RWPE2 (cell line): ENCODE measurements at places on chromosomes 5 and 9.

- H3K27me3 ChIP-seq, result no peaks in the 10 kb centered on the region
- H3K4me1 ChIP-seq, result no peaks in the 10 kb centered on the region
- peaks cover 15% of the 10 kb centered on the region for H3K36me3 ChIP-seq
- no peak overlapping the region for H3K4me3 ChIP-seq
- no peak overlapping the region for H3K27ac ChIP-seq
- no peak for DNase-seq
Observed at GRCh38 chr5:37477426-37477825, 98.3 kb downstream of the WDR70 start.

- no peak for DNase-seq
- H3K36me3 ChIP-seq, result no peaks in the 10 kb centered on the region
- H3K4me1 ChIP-seq, result no peaks in the 10 kb centered on the region
- no peak overlapping the region for H3K4me3 ChIP-seq
- no peak overlapping the region for H3K27ac ChIP-seq
Observed at GRCh38 chr5:93915142-93915553, 173.7 kb upstream of the POU5F2 start.

DNA sequence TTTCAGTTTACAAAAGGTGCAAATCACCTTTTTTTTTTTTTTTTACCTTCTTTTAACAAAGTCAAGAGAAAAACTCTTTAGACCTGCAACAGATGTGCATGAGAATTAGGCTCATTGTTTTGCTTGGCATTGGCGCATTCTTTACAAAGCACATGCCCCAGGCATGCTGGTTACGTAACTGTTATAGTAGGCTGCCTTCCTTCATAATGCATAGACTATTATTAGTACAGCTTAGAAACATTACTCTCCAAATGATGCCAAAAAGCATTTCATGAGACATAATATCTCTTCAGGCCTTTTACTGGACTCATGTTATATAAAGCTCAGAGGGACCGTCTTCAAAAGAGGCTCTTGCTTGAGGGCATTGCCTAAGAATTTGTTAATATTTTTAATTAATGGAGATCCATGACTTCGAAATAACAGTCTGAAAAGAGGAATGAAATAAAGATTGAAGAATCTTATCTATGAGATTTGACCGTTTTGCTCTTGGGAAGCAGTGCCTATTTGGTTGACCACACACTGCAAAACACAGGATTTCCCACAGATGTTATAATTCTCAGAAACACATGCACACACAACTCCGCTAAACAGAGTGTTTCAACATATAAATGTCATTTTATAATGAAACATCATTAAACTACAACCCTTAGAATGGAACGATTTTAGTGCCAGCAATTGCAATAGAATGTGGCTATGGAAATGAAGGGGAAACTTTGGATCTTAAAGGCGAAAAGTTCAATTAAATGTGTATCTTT is 478.7 kb downstream of the PRR16 start:
- no peak for DNase-seq
- no peak overlapping the region for H3K27ac ChIP-seq
- no peaks in the 10 kb centered on the region for H3K36me3 ChIP-seq

DNA sequence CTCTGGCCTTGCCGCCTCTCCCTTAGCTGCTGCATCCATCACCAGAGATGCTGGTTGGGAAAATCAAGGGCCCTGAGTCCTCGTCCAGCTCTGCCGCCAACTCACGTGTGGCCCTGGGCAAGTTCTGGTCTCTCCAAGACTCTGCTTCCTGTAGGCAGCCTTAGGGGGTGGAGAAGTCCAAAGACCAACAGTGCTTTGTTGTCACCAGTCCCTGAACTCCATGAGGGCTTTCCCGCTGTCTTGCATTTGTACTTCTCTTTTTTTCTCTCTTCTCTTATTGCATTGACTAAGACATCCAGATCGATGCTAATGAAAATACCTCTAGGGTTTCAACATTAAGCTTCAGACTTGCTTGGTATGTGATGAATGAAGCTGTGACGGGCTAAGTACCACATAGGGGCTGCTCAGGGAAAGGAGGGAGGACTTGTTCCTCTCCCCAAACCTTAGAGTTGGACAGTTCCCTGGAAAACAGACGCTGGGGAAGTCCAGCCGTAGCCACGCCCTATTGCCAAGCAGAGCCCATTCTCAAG is 63.7 kb upstream of the STXBP1 start:
- no peaks in the 10 kb centered on the region for H3K27me3 ChIP-seq
- H3K4me3 ChIP-seq, result no peak overlapping the region
- no peak overlapping the region for H3K27ac ChIP-seq
- peaks cover 66% of the 10 kb centered on the region for H3K36me3 ChIP-seq
- no peak for DNase-seq
- H3K4me1 ChIP-seq, result peaks cover 38% of the 10 kb centered on the region

- H3K27ac ChIP-seq, result no peak overlapping the region
- H3K27me3 ChIP-seq, result no peaks in the 10 kb centered on the region
- DNase-seq, result no peak
Observed at GRCh38 chr5:80069918-80070318, 34.8 kb downstream of the THBS4 start.

DNA sequence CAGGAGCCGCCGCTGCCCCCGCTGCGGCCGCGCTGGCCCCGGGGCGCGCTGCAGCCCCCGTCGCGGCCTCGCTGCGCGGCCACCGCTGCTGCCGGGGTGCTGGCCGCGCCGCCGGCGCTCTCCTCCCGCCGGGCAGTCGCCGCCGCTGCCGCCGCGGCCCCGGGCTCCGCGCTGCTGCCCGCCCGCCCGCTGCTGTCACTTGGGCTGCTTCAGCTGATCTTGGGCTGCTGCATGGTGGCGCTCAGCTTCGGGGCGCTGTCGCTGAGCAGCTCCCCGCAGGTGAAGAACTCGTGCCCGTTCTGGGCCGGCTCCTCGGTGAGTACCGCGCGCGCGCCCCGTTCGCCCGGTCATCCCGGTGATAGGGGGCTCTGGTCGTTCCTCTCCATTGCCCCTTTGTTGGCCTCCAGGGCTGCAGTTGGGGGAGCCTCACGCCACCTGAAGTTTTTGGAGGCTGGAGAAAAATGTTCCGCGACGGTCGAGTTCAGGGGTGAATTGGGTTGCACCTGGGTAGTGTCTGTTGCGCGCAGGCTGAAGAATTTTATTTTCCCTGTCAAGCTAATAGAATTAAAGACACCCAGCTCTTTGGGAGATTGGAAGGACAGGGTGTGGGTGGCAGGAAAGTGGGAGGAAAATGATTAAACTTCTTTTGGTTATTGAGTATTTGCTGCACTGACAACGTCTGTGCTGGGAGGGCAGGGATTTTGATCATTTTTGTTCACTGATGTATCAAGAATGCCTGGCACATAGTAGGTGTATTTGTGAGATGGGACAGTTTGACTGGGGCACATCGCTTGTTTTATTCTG is 596 bp downstream of the ENTREP1 start:
- H3K27ac ChIP-seq, result no peak overlapping the region
- H3K4me1 ChIP-seq, result no peaks in the 10 kb centered on the region
- H3K4me3 ChIP-seq, result peak overlapping the region; percentile 38
- peaks cover 40% of the 10 kb centered on the region for H3K27me3 ChIP-seq
- no peak for DNase-seq
- H3K36me3 ChIP-seq, result no peaks in the 10 kb centered on the region

DNA sequence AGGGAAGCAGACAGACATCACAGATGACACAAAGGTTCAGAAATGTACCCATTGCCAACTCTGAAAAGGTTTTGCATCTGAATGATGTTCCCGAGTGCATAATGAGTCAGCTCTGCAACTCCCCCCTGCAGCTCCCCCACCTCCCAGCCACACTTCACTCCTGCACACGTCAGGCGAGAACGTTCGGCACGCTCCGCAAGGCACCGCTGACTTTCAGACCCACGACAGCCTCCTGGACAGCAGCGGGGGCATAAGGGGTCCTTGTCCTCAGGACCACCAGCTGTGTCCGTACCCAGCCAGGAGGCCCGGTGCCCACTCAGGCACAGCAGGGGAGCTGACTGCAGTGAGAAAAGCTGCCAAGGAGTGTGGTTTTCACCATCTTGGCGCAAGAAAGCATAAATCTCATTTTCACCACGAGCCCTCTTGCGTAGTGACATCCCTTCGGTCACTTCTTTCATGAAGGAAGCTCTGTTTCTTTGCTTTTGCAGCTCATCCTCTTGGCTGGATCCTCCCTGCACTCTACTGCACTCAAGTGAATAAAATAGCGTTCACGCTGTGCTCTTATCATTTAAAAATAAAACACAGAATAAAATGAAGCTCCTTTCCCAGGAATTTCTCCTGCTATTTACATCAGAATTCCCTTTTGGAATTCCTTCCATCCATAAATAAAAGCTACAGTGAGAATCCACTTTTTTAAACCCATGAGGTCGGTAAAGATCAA is 9.9 kb downstream of the GFPT2 start:
- no peak overlapping the region for H3K4me3 ChIP-seq
- no peaks in the 10 kb centered on the region for H3K36me3 ChIP-seq
- no peak for DNase-seq
- no peaks in the 10 kb centered on the region for H3K27me3 ChIP-seq

- H3K27ac ChIP-seq, result no peak overlapping the region
- peaks cover 20% of the 10 kb centered on the region for H3K4me1 ChIP-seq
- H3K4me3 ChIP-seq, result no peak overlapping the region
- DNase-seq, result no peak
- H3K27me3 ChIP-seq, result no peaks in the 10 kb centered on the region
Observed at GRCh38 chr9:131997779-131998178, 81.9 kb downstream of the MED27 start.

DNA sequence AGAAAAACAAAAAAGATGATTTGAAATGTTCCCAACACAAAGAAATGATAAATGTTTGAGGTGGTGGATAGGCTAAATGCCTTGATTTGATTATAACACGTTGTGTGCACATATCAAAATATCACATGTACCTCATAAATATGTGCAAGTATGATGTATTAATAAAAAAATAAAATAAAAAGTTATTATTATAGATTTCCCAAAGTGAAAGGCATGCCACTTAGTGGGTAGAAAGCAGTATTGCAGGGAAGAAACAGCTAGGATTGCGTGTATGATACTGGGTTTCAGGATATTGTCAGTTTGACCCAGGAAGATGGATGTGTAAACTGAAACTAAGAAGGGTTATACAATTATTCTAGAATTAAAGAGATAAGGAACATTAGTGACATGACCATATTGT is 3.6 kb upstream of the TMEM38B start:
- no peak overlapping the region for H3K4me3 ChIP-seq
- peaks cover 3% of the 10 kb centered on the region for H3K4me1 ChIP-seq
- peaks cover 21% of the 10 kb centered on the region for H3K27me3 ChIP-seq
- DNase-seq, result no peak
- H3K27ac ChIP-seq, result no peak overlapping the region

DNA sequence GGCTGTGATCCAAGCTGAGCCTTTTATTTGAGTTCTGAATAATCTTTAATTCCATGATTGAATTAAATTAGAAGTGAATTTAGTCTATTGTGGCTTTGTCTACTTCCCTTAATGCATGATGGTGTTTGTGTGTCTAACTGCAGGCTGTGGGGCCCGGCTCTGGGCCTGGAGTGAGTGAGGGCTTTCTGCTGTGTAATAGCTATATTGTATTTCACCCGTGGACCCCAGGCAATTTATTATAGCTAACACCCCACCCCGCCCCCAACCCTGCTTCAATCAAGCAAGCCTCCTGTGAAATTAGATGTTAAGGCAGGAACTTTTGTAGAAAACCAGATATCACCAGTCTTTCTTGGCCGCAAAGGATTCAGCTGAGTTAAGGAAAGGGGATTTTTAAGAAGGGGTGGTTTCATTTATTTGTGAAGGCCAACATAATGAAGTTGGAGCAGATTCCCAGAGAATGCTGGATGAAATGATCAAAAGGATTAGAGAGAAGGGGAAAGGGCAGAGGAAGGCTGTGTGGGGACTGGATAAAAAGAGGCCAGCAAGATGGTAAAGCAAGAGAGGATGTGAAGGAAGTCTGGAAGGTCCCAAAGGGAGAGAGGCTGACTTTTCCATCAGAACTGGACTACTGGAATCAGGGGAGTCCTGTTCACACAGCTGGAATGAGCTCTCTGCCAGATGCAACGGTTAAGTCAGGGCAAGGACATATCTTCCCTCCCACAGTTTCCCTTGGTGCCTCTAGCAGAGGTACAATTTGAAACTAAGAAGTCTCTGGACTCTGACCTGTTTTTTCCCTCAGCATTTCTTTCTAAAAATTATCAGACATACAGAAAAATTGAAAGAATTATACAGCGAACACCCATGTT is 125.3 kb upstream of the SAP30L start:
- no peaks in the 10 kb centered on the region for H3K27me3 ChIP-seq
- H3K4me1 ChIP-seq, result no peaks in the 10 kb centered on the region
- H3K4me3 ChIP-seq, result no peak overlapping the region
- no peaks in the 10 kb centered on the region for H3K36me3 ChIP-seq

- no peak overlapping the region for H3K4me3 ChIP-seq
- H3K4me1 ChIP-seq, result no peaks in the 10 kb centered on the region
- H3K27ac ChIP-seq, result no peak overlapping the region
- H3K36me3 ChIP-seq, result no peaks in the 10 kb centered on the region
Observed at GRCh38 chr5:144275329-144275728, 104.7 kb downstream of the KCTD16 start.

DNA sequence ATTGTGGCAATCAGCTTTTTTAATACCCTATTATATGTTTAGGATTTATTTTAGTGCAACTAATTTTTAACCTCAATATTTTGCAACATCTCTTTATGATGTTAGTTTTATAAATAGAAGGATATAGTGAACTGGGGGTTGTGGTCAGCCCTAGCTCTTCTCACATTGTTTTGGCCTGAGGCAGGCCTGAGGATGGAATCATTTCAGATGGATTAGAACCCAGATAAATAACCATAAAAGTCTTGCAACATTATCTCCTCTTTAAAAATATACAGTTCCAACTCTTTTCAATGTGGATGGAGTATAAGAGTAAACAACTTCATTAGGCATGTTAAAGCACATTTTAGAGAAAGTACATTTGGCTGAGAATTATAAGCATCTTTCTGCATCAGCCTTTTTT is 522.7 kb downstream of the NR2F1-AS1 start:
- no peak for DNase-seq
- H3K27ac ChIP-seq, result no peak overlapping the region
- no peaks in the 10 kb centered on the region for H3K27me3 ChIP-seq
- no peak overlapping the region for H3K4me3 ChIP-seq

DNA sequence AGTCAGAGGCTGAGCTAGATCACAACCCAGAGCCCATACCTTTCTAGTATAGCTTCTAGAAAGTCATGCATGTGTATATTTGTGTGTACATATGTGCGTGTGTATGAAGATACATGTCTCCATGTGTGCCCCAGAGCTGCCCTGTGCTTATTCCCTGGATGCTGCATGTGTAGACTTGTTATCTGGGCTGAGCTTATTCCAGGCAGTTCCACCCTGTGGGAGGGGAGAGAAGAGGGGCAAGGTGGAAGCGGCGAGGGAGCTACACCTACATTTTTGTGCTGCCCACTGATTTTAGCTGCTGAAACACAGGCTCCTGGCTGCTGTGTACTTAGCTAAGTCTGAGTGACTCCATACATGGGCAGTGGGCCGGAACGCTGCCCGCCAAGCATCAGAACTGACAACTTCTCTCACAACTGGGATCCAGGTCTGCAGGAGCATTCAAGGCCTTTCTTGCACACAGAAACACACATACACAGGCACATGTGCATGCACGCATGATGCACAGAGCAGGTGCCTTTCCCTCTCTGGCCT is 38.0 kb upstream of the XPA start:
- H3K4me3 ChIP-seq, result no peak overlapping the region
- H3K4me1 ChIP-seq, result no peaks in the 10 kb centered on the region
- H3K27ac ChIP-seq, result no peak overlapping the region
- DNase-seq, result no peak

- H3K4me1 ChIP-seq, result no peaks in the 10 kb centered on the region
- no peak overlapping the region for H3K4me3 ChIP-seq
- no peaks in the 10 kb centered on the region for H3K27me3 ChIP-seq
- no peaks in the 10 kb centered on the region for H3K36me3 ChIP-seq
Observed at GRCh38 chr5:137054335-137054734, 444.8 kb downstream of the SPOCK1 start.

GRCh38 chr9:89942643-89943042 is 337.8 kb downstream of the GADD45G start:
- no peak overlapping the region for H3K27ac ChIP-seq
- no peak for DNase-seq
- H3K36me3 ChIP-seq, result no peaks in the 10 kb centered on the region
